ENCODE measurements at places on chromosomes 12 and 14. TPM values are rescaled to one million over a fixed set of nuclear protein-coding genes. Genes with fewer than 3 reads are reported as not detected.

DNA sequence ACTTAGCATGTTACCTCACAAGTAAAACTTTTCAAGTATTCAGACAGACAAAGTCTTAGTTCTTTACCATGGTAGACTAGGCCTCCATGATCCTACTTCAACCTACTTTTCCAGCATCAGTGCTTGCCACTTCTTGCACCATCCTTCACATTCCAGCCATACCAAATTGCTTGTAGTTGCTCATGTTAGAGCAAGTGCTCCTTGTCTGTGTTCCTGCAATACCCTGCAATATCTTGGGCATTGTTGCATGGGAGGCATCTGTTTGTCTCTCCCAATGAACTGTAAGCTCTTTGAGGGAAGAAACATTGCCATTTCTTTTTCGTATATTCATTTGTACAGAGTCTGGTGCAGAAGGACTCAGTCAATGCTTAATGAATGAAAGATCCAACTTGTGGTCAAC lies 78.0 kb downstream of the SRGAP1 start:
- H3K27me3 ChIP-seq = peaks cover 2% of the 10 kb centered on the region
- H3K36me3 ChIP-seq = no peaks in the 10 kb centered on the region
- H3K27ac ChIP-seq = no peak overlapping the region

DNA sequence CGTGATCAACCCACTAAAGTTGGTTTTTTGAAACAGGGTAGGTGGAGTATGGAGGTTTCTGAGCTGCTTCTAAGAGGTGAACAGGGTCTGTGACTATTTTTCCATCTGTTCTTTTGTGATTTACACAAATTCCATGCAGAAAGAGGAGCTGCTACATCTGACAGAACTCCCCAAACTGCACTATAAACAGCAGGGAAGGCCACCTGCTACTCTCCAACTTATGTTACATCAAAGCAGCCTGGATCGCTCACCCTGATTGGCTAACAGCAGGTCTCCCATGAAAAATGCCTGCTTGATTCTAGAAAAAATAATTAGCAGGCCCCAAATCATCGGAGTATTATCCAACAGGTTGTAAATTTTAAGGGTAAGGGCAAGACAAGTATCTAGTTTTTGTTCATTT lies 282.9 kb upstream of the FLRT2 start:
- no peak overlapping the region for H3K4me3 ChIP-seq
- no peak overlapping the region for H3K27ac ChIP-seq

- no peak for DNase-seq
- H3K36me3 ChIP-seq = no peaks in the 10 kb centered on the region
- H3K4me1 ChIP-seq = no peaks in the 10 kb centered on the region
- peaks cover 9% of the 10 kb centered on the region for H3K27me3 ChIP-seq
Observed at GRCh38 chr14:60002819-60003492, 83.0 kb downstream of the LRRC9 start.

Gene SFSWAP
- total RNA-seq = 53.6 TPM

Gene MMP17
- not detected for total RNA-seq

Gene ART4
- total RNA-seq = not detected
